ENCODE measurements at places on chromosomes 1 and 21.

DNA sequence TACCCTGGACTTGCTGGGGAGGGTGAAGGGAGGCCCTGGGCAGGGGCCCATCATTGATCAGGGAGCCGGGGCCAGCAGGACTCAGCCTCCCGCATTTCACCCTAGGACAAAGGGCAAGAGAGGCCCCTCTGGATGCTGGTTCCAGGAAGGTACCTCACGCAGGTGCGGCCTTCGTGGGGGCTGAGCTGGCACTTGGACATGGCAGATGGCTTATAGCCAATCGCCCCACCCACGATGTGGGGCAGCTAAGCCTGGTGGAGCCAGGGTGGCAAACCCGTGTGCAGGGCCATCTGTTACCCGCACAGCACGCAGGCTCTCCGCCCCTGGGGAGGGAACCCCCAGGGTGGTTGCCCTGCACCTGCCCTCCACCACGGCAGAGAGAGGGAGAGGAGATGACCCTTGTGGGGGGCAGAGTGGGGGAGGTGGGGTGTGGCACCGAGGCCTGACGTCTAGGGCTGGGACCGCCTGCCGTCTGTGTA, 2.5 kb downstream of the TFF3 start:
- DNase-seq, result no peak

- DNase-seq, result no peak
Measured at GRCh38 chr1:234768171-234768568, 158.2 kb upstream of the IRF2BP2 start.

- DNase-seq, result peak; percentile 45
Measured at GRCh38 chr1:207316622-207317391, 4.7 kb upstream of the CD55 start.

GRCh38 chr1:248779350-248779749, 23.8 kb upstream of the LYPD8 start:
- no peak for DNase-seq

DNA sequence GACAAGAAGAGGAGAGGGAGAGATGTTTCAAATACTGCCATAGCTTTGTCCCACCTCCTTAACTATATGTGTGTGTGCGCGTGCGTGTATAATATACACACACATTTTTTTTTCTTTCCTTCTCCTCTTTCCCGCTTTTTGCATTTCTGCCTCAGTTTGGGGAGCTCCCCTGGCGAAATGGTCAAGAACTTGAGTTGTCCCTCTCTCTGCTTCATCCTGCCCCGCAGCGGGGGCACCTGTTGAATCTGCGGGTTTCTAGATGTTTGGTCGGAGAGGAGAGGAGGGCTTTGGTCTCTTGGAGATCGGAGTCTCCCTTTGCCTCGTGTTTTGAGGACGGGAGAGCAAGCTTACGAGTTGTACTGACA, 504 bp downstream of the SCCPDH start:
- no peak for DNase-seq

GRCh38 chr1:228081578-228082213, 812 bp upstream of the ARF1 start:
- no peak for DNase-seq

DNA sequence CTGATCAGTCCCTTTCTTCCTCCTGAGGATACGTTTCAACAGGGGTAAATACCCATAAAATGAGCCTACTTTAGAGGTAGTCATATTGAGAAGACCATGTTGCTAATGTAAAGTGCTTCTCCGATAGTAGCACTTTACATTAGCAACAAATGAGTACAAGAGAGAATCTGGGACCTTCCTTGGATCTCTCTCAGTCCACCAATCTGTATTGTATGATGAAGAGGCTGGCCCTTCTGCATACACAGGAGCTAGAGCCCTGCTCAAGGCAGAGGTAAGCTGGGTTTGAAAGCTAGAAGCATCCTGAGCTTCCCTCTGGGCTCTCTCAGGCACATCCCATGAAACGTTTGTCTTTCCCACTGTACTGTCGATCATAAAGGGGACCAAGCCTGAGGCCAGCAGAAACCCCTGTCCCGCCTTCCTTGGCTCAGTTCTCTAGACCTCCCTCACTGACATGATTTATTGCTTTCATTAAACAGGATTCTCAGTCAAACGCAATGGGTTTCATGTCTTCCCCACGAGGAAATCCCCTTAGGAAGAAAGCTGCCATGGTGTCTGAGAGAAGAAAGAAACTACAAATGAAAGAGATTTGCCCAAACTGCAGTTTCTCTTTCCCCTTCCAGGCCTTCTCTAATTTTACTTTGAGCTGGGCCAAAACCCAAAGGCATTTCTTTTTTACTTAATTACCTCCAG, 62.8 kb upstream of the BCAR3 start:
- DNase-seq, result no peak

DNA sequence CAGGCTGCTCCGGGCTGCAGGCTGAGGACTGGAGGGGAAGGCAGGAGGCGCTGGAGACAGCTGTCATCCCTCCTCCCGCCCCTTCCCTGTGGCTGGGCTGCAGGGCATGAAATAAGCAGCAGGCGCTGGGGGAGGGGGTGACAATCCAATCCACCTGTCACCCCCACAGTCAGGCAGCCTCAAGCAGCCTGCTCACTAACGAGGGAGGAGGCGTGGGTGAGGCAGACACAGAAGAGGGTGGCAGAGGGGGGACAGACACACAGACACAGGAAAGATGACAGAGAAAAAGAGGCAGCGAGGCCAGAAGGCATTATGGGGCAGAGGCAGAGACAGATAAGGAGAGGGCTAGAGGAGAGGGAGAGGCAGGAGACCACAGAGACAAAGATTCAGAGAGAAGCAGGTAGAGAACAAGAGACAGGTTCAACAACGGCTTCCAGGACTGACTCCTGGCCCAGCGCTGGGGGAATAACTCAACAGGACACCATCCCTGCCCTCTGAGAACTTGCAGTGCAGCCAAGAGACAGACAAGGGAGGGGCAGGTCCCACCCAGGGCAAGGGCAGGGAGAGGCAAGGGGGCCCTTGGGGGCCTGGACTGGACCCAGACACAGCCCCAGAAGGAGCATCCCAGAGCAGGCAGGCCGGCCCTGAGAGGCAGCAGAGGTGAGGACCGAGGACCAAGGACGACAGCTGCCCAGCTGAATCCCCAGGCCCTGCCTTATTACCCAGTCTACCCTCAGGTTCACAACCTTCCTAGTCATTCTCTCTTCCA, 11.2 kb downstream of the MEF2D start:
- DNase-seq, result no peak

DNA sequence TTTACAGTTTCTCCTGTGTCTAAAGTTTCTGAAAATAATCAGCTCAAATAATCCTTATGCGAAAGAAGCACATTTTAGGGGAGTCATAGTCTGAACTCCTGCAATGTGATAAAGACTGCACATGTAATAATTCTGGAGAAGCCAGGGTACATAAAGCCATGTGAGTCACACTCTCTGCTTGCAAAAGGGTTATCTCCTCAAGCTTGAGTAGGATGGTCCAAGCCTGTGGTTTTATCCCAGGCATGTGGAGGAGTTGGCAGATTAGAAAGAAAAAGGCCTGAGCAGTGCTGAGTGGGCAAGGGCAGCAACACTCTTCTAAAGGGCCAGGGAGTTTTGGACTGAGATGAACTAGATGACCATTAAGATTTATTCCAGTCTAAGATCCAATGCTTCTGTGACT, 220.4 kb downstream of the RHOU start:
- no peak for DNase-seq

GRCh38 chr1:84947536-84948410, 49.1 kb downstream of the MCOLN2 start:
- no peak for DNase-seq

- no peak for DNase-seq
Measured at GRCh38 chr1:64748222-64748621, 3.3 kb downstream of the RAVER2 start.

- DNase-seq, result no peak
Measured at GRCh38 chr21:42150474-42151085, 68.4 kb upstream of the ABCG1 start.

DNA sequence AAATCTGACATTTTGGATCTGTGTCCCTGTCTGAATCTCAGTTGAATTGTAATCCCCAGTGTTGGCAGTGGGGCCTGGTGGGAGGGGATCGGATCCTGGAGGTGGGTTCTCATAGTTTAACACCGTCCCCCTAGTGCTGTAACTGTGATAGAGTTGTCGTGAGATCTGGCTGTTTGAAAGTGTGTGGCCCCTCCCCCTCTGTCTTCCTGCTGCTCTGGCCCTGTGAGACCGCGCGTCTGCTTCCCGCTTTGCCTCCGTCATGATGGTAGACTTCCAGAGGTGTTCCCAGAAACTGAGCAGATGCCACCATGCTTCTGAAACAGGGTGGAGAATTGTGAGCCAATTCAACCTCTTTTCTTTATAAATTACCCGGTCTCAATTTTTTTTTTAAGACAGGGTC, 25.0 kb downstream of the AGPAT3 start:
- DNase-seq, result peak; percentile 60
